AG04450 (cell line): ENCODE measurements at places on chromosomes 7 and 10.
A peak's percentile ranks its signal among the peaks of the same experiment; 100 is the strongest.

- no peak for DNase-seq
Observed at GRCh38 chr7:158411232-158411950, 176.2 kb downstream of the PTPRN2 start.

GRCh38 chr10:79941585-79942210, 7.2 kb downstream of the SFTPD start:
- DNase-seq: no peak

GRCh38 chr10:122845783-122846332, at the start of gene CUZD1:
Gene CUZD1, minus strand, starts transcription at chr10:122845857. Its CDS starts 14 bp downstream, at chr10:122845843.
- DNase-seq: no peak

DNA sequence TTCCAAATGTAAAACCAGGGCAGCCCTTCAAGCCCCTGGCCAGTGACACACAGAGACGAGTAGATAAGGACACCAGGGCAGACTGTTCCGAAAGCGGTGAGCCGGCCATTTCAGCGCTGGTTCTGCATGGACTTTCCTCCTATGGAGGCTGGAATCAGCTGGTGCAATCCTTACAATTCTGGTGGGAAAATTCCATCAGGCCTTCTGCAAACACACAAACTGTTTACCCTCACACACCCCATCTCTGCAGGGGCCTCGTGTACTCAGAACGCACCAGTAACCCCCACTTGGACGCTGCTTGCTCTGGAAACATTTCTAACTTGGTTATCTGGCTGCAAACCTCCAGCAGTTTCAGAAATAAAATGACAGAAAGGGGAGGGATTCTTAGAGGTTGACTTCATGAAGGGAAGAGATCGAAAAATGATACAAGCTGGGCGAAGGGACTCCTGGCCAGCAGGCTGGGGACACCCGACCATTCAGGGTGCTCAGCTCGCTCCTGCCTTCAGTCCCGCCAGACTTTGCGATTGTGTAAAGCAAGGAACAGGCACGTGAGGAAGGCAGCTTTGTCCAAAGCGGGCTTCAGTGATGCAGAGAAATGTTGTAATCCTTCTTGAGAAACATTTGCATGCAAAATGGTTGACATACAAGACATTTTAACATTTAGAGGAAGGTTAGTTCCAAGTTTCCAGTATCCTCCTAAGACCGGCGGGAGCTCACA, 19.7 kb upstream of the SHH start:
- DNase-seq: no peak

- DNase-seq: no peak
Observed at GRCh38 chr7:138755331-138755747, 42.5 kb upstream of the TMEM213 start.

DNA sequence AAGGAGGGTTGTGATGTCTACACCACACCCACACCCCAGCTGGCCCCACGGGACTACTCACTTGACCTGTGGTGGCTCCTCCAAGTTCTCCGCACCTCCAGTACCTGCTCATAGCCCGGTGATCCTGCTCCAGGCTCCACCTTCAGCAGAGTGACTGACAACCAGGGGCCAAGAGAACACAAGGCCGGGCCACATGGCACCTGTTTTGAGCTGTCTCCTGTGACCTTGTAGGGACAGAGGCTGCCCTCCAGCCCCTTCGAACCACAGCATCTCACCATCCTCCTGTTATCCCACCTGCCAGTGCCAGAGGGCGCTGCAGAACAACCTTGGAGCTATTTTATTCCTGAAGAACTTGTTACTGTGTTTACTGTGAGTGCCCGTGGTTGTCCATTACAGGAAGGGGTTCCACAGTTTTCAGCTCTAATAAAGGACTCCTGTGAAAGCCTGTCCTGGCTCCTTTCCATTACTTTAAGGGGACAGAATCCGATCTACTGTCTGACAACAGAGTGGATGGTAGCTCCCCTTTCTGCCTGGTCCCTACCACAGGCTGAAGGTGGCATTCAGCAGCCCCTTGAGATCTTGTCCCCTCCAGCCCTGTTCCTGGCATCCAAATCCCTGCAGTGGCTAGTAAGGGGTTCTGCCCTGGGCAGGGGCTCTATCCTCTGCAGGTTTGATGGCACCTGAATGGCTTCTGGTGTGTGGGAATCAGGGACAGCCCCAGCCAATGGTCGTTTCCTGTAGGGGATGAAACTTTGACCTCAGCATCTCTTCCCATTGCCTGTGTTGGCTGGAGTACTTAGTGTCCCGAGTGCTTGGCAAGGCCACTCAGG, 50.8 kb downstream of the C10orf120 start:
- DNase-seq: peak; percentile 2

DNA sequence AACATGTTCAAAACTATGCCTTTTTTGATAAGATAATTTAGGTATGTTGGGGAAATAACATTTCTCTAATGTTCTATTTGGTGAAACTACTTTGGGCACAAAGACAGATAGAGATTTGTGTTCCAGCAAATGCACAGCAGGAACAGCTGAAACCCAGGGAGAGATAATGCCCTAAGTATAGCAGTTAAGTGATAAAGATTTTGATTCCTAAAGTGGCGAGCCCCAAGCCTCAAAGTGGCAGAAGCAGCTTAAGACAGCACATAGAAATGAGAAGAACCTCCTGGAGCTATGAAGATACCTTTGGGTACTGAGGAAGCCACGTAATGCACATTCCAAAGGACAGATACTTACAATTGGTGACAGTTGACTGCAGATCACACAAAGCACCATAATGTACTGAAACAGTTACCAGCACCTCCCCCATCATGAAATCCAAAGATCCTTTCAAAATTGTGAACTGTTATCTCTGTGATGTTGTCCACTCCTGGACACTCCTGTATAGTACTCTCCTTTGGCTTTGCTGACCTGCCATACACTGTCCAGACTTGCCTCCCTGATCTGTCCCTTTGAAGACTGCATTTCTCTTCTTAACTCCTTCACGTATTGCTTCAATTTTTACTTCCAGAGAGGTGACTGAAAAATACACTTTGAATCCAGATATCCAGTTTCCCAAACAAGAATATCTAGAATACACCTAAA, 62.9 kb downstream of the CHRM2 start:
- no peak for DNase-seq

GRCh38 chr7:93923942-93924341, 2.4 kb downstream of the GNG11 start:
- no peak for DNase-seq

DNA sequence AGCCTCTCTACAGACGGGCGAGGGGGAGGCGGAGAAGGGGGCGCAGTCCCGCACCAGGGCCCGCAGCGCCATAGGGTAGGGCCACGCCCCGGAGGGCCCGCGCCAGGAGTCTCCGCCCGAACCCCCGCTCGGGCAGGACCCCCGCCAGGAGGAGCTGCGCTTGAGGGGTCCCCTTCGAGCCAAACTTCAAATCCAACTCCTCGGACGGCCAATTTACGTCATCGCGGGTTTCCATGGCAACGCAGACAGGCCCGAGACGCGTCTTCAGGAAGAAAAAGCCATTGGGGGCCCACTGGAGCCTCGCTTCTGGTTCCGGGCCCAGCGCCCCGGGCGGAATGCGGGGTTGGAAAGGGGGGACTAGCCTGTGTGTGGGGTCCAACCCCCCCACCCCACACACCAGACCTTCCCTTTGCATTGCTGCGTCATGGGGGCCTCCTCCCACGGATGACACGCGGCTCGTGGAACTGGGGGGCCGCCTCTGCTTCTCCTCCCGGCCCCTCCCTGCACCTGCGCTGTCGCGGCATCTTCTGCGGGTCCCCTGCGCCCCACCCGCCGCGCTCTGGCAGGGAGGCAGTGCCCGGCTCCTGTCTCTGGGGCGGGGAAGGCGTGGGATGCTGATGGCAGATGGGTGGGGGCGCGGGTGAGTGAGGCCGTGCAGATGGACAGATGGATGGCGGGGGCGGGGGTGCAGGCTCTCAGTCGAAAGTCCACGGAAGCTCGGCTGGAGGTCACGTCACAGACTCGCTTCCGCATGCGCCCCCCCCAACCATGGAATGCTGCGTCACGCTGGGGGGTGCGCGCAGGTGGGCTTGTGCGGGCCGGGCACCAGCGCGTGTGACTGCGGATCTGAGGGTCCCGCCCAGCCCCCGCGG, 1.2 kb downstream of the CALY start:
- DNase-seq: no peak

DNA sequence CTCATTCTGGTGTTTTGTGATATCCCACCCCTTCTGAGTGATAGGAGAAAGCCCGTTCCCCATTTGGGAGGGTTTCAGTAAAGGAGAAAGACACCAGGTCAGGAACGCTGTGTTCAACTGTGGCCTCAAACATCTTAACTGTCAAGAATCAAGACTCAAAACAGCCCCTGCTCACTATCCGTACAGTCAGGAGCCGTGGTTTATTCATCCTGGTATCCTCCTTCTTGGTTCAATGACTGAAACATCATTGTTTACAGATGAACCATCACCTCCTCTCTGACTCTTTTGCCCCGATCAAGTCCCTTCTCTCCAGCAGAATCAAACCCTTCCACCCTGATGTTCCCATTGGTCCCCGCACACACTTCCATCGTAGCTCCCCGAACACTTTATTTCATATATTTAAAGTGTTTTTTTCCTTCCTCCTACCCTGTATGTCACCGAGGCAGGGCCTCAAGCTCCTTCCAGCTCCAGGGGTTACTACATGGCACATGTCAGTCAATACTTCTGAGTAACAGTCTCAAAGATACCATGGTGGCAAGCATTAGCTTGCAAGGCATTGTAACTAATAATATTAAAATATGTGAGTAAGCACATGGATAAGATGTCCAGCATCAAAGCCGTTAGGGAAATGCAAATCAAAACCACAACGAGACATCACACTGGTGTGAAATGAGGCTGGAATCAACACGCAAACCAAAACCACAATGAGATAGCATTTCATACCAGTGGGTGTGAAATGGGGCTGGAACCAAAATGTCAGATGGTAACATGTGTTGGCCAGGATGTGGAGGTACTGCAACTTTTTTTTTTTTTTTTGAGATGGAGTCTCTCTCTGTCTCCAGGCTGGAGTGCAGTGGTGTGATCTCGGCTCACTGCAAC, 124.7 kb upstream of the C1QL3 start:
- no peak for DNase-seq

GRCh38 chr7:1883031-1883761, 213.1 kb downstream of the ELFN1 start:
- peak; percentile 16 for DNase-seq

- DNase-seq: no peak
Observed at GRCh38 chr7:74193913-74194312, 15.9 kb upstream of the LAT2 start.

DNA sequence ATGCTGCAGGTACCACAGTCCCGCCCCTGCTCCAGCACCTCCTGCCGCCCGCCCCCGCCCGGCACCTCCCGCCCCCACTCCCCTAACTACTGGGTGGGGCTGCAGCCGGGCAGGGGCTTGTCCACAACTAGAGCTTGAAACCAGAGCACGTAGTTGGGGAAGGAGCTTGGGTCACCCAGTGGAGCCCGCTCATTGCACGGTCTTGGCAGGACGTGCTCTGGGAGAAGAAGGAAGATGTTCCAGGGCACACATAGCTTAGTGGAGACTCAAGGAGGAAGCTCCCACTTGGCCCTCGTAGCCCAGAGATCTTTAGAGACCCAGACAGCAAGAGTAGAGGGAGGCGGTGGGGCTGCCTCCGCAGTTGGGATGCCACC, 692 bp downstream of the IGFBP1 start:
- no peak for DNase-seq

DNA sequence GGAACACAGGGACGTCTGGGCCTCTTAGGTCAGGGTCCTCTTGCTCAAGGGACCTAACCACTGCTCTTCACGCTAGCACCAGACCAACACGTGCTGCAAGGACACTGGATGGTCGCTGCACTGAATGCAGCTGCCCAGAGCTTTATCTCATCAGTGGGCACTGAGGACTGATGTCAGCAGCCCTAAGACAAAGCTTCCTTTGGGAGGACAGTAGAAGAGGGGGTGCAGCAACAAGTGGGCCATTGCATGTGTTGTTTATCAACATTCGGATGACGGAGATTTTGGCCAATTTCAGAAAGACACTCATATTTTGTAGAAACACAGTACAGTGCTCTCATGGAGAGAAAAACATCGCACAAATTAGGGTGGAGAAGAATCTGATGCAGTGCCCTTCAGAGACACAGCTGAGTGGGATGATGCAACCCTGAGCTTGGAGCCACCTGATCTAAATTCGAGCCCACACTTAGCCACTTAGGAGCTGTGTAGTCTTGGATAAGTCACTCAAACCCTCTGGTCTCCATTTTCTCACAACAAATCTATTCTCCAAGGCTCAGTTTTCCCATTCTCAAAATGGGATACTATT, 1.7 kb downstream of the OPALIN start:
- no peak for DNase-seq

GRCh38 chr7:131722371-131722770, 165.9 kb upstream of the PODXL start:
- no peak for DNase-seq
